ENCODE measurements at places on chromosomes 3 and 15. TPM values are rescaled to one million over a fixed set of nuclear protein-coding genes. Genes with fewer than 3 reads are reported as not detected.
A peak's percentile ranks its signal among the peaks of the same experiment; 100 is the strongest.

TNIK gene
- 4.8 TPM for total RNA-seq

DNA sequence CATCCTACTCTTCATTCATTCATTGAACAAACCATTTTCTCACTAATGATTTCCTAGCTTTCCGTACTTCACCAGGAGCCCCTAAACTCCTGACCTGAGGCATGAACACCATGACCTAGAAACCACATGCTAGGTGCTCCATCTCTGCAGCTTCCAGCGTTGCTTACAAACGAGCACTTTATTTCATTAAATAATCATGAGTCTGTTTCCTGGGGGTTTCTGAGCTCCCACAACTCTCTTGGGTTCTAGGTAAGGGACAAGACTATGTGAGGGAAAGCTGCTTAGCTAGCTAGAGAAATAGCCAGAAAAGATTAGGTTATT, 1.3 kb downstream of the MAP2K1 start:
- no peak for DNase-seq

GRCh38 chr3:43055393-43055792, 50.5 kb downstream of the POMGNT2 start:
- peak; percentile 8 for DNase-seq

DNA sequence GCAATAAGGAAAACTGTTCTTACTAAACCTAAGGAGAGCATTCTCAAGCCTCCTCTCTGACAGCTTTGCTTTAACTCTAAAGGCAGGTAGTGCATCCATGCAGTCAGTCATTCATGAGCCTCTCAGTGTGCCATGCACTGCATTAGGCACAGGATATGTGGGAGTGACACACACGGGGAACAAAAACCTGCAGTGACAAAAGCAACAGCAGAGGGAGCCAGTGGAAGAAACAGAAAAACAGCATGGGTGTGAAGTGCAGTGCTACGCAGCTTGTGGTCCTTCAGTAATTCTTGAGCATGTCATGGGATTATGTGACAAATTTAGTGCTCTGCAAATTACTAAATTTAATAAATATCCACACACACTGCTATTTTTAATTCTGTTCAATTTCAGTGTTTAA, 230.7 kb downstream of the BBX start:
- no peak for DNase-seq

EFL1 gene
- total RNA-seq = 10.1 TPM

DNA sequence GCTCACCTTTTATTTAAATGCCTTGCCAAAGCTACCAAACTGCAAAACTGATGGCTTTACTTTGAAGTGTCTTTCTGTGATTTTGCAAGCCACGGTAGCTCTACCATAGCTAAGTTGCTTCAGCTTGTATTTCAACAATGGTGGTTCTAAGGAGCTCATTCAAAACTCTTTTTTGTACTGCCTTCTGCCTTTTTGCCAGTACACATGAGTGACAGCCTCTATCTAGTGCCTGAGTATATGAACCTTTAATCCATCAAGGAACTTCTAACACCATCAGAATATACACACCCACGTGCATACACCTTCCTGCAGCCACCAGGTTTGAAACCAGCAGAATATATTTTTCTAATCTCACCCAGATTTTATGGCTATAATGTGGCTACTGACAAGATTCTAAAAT, 10.4 kb upstream of the NR2F2 start:
- no peak for DNase-seq

PP2D1 gene
- total RNA-seq = not detected

DNA sequence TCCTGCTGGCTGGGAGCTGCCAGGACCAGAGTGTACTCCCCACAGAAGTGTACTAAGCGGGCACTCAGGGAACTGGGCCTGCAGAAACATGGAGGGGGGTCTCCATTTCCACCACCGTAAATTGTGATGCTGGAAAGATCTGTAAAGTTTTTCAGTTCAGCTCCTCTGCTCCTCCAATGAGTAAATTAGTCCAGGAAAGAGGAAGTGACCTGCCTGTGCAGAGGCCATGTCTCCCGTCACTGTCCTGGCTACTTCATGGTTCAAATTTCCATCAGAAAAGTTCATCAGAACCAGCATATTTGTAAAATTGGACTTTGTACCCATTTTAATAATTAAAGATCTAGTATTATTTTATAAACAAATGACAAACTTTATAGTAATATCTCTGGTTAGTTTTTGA, 226.7 kb upstream of the THBS1 start:
- no peak for DNase-seq

- DNase-seq = no peak
These were observed 57.1 kb downstream of the IQCH start for GRCh38 chr15:67311731-67312130.

GRCh38 chr15:60539016-60539415, 60.1 kb upstream of the ICE2 start:
- no peak for DNase-seq

GRCh38 chr15:101128221-101129015, 123.4 kb downstream of the CHSY1 start:
- DNase-seq = no peak

- DNase-seq = no peak
These were observed 108.3 kb upstream of the WNT5A start for GRCh38 chr3:55595420-55595819.

DNA sequence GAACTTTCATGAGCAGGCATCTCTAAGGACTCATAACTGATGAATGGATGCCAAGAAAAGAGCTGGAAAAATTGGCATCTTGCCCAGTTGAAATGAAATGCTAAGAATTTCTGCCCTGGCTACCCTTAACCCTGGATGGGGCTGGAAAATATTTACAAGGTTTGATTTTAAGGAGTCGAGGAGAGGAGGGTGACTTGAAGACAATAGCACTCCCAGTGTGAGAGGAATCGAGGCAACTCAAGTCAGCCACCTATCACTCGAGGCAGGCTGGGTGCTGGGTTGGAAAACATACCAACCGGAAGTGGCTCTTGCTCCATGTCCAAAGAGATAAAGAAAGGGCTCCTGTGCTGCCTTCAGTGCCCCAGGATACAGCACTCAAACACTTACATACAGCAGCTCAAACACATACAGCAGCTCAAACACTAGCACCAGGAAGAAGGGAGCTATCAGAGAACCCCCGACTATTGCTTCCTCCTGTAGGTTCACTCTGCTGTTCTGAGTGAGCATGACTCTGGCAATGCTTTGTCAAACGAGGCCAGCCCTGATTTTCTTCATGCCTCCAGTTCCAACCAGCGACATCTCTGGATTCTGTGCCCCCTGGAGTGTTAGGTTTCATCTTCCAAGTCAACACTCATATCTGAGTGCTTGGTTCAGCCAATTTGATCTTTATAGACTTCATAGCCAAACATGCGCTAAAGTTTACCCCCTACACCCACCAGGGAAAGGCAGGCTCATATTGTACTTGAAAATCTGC, 4.9 kb downstream of the PRICKLE2 start:
- DNase-seq = no peak

DNA sequence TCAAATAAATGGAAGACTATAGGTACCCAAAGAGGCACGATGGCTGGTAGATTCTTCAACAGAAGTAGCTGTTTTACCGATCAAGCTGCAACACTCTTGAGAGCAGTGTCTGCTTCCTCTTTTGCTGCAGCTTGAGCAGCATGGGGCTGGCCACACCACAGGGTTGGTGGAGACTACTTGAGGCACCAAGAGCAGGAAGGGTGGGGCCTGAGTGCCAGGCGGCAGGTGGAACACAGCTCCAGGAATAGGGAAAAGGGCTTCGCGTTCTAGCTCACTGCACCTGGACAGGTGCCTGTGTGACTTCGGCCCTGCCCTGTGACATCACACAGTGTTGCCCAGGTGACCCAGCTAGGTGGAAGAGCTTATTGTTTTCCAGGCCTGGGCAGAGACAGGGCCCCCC, at the start of gene CCDC33:
Gene CCDC33, plus strand, starts transcription at position 365 of the 400 bp plus-strand sequence. CDS start 394 bp downstream, outside the sequence.
- no peak for DNase-seq

RLBP1 gene
- not detected for total RNA-seq

GRCh38 chr3:103794656-103795055, 1359.8 kb downstream of the ZPLD1 start:
- no peak for DNase-seq

GRCh38 chr3:40068636-40069035, 240.9 kb upstream of the EIF1B start:
- no peak for DNase-seq

DNA sequence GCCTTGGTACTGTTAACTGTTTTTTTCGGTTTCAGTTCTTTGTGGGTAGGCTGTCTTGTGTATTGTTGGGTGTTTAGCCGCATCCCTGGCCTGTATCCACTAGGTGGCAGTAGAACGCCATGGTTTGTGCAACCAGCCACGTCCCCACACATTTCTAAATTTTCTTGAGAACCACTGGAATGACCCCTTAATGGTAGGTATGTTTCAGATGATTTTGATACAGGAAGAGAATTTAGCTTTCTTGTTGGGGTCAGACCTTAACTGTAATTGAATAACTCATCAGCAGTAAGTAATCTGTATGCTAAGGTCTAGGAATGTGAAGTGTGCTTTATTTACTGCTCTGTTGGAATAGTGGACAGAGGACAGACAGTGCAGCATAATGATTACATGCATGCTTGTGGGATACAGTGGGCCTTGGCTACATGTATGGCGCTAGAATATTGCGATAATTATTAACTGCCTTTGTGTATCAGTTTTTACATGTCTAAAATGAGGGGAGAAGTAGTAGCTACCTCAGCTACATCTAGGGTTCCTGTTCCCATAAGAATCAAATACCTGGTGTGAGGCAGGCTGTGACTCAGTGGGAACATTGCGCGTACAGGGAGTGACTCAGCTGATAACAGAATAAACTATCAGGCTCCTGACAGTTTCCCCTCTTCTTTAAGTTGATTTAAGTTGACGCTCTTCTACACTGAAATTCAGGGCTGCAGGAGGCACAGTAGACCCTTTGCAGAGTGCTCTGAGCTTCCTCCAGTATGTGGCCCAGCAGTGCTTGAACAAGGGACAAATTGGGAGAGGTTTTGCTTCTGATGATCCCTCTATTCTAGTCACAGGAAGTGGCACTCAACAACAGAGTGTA, 25.0 kb upstream of the GPR171 start:
- DNase-seq = peak; percentile 73

DNA sequence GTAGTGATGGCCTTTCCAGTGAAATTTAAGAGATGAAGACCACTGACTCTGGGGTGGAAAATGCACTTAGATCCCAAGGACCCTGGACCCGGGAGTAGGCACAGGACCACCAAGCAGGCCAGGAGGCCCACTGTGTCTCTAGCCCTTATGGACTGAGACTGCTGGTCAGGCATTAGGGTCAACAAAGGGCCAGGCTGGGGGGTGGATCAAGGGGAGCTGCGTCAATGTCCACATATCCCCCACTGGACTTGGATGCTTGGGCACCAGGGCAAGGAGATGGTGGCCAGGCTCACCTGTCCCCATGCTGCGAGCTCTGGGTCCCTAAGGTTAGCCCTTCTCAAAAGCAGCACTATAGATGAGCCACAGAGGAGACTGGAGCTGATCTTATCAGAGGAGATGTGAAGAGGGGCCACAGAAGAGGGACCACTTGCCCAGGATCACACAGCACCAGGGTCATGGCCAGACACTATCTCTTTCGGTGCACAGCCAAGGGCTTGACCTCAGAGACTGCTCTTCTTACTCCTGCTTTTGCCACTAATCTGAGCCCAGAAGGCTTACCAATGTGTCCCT, 14.7 kb downstream of the RAB6B start:
- peak; percentile 14 for DNase-seq

- DNase-seq = no peak
These were observed 8.6 kb downstream of the ACAA1 start for GRCh38 chr3:38128303-38128655.

FAM3D gene
- not detected for total RNA-seq

SYNM gene
- 6.4 TPM for total RNA-seq

- peak; percentile 65 for DNase-seq
These were observed at the start of gene SH3BP5 for GRCh38 chr3:15332405-15333098. Gene SH3BP5, minus strand, starts transcription at chr3:15332586. Its CDS starts 178 bp downstream, at chr3:15332408.

- peak; percentile 47 for DNase-seq
These were observed 461.5 kb upstream of the PPP2R3A start for GRCh38 chr3:135503760-135504686.

GRCh38 chr15:88125576-88125975, 131.0 kb downstream of the NTRK3 start:
- DNase-seq = no peak

DNA sequence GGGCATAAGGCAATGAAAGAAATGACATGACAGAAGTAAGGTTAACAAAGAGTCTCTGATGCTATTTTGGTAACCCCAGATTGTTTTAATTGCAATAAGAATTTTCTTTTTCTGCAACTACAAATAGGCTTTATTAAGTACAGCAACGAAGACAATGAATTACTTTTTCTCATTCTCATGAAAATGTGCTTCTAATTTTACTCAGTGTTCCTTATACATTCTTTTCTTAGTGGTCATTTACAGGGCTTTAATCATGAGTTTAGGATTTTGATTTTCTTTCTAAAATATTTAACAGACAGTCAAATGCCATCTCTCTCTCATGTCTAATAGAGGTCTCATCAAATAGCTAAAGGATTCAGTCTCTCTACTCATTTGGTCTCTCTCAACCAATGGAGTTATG, 452.1 kb downstream of the RAP2B start:
- DNase-seq = no peak

GRCh38 chr15:93082861-93083260, 6.2 kb downstream of the RGMA start:
- no peak for DNase-seq

KBTBD13 gene
- not detected for total RNA-seq

CPEB1 gene
- under 0.01 TPM for total RNA-seq

PRR20G gene
- not detected for total RNA-seq

DNA sequence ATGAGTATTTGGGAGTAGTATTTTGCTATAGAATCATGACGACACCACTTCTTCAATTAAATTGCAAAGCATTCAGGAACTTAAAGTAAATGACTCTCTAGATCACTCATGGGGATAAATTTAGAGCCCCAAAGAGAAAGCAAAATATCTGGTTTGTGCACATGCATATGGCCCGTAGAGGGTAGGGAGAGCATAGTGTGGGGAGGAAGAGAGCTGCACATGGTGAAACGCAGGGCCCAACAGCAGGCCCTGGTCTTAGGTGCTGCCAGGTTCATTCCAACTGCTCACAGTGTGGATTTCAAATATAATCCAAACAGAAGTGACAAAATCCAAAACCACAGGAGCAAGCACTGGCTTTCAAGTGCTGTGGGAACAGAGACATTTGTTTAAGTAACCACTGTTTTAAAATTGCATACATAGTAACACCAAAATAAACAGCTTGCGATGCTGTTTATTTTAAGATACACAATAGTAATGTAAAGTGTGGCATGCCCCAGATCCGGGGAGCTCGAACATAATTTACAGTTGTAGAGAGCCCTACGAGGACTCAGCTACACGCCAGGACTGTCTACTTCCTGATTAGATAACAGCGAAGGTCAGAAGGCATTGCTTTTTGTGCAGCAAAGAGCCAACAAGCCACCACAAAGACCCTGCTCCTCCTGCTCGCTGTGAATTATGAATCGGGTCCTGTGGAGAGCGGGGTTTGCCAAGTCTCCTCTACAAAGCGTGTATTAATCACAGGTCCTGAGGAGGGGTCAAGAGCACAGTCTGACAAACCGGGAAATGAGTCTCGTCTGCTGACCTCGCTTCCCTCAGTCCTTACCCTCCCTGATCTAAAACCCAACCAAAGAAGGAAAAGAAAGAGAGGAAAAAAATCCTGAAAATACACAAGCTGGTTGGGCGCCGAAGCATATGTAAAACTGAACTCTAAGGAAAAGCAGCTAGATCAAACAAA, 80.6 kb downstream of the MEIS2 start:
- no peak for DNase-seq

All from liver (tissue), 10 donors.